ENCODE measurements at places on chromosomes 16 and 17.

DNA sequence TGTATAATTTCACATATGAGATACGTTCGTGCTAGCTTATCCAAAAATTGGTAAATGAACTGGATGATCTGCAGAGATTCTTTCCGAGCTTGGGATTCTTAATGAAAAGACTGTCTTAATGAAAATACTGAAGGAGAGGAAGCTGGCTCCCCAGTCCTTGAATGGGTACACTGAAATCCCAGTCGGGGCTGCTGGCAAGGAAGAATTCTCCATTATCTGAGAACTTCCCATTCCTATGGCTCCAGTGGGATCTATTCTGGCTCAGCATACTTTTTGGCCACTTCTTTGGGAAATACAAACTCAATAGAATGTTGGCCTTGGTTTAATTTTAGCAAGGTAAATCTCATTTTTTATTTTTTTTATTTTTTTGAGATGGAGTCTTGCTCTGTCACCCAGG is 23.7 kb upstream of the SLC35B1 start:
- DNase-seq: no peak

DNA sequence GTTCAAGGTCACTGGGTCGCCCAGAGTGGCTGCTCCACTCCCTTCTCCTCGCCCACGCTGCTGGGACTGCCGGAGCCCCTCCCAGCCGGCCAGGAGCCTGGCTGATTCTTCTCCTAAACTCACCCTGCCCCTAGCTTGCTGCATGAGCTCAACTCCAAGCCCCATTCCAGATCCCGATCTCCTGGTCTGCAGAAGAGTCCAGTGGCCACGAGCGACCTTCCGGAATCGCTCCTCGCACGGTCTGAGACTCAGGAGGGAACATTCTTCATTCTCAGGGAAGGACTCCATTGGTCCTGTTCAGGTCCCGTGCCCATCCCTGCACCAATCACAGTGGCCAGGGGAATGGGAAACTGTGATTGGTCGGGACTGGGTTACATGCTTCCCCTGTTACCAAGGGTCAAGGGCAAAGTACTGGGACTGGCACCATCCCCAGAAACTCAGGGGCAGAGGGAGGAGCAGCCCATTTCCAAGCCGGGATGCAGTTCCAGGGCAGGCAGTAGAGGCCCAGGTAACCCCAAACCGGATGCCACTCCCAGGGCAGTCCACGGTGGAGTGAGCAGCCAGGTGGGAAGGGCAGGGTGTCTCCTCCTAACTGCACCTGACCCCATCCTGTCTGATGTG is 24.5 kb upstream of the CIBAR2 start:
- peak; percentile 58 for DNase-seq

GRCh38 chr16:49504023-49504364 is 130.4 kb downstream of the C16orf78 start:
- DNase-seq: no peak

DNA sequence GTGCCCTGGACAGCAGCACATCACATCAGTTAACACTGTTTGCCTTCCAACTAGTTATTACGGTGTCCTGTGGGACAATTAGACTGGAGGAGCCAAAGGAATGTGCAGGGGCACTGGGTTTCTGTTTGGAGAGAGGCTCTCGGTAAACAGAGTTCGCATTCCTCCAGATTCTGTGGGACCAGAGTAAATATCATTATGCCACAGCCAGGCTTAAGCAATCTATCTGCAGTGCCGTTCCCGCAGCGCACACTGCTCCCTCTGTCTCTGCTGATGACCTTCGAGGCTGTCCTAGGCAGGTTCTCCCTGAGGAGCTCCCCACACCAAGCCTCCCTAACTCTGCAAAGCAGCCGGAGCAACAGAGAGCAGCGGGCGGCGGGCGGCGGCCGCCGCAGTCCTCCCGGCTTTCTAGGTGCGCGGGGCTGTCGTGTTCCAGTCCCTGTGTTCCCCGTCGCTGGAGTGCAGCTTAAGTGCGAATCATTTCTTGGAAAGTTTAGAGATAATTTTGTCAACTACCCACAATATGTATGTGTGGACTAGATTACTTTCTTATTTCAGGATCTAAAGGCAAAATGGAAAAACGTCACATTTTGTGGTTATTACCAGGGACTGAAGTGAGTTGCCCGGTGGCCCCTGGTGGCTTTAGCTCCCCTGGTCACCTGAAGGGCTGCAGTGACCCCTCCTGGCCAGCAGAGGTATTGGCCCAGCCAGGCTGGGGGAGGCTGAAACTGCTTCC is 43.3 kb downstream of the PGS1 start:
- DNase-seq: peak; percentile 61

DNA sequence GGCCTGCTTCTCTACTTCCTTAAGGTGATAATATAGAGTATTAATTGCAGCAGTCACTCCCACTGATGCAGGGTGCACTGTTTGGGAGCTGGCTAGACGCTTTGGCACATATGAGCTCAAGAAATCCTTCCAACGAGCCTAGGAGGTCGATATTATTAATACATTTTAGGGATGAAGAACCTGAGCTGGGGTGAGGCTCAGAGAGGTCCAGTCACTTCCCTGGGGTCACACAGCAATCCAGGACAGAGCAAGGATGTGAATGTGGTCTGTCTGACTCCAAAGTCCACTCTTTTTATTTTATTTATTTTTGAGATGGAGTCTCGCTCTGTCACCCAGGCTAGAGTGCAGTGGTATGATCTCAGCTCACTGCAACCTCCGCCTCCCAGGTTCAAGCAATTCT is 156.4 kb upstream of the CDC42EP4 start:
- DNase-seq: no peak

- DNase-seq: no peak
Measured at GRCh38 chr17:81302861-81303333, 7.8 kb upstream of the SLC38A10 start.

- no peak for DNase-seq
Measured at GRCh38 chr17:67829331-67829730, 4.0 kb downstream of the BPTF start.

DNA sequence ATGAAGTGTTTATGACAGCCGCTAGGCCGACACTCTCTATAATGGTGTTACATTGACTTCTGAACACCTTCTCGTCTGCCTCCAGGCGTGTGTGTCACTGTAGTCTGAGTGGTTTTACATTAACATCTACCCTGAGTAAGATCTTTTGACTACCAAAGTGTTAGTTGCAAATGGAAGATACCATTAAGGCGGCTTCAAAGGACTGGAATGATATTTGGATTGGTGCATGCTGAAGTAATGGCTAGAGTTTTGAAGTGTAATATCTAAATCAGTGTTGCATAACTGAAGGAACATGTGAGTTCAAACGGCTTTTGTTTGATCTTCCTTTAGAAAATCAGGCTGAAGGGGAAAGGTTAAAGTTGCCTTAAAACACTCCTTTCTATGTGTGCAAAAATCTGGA is 52.2 kb downstream of the BCAS3 start:
- no peak for DNase-seq

DNA sequence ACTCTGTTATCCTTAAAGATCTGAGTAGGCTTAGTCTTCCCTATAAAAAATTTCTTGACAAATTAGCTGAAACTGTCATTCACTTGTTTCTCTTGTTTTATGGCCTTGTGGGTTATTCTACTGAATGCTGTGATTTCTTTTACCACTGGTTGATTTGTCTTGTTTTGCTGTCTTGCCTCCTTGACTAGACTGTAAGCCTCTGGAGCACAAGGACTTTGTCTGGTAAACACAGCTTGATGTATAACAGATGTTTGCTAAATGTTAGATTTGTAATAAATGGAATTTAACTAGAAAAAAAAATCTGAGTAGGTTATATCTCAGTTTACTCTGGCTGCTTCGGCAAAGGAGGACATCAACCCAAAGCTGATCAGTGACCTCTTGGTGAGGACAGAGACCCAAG is 21.6 kb downstream of the VAC14 start:
- DNase-seq: no peak

DNA sequence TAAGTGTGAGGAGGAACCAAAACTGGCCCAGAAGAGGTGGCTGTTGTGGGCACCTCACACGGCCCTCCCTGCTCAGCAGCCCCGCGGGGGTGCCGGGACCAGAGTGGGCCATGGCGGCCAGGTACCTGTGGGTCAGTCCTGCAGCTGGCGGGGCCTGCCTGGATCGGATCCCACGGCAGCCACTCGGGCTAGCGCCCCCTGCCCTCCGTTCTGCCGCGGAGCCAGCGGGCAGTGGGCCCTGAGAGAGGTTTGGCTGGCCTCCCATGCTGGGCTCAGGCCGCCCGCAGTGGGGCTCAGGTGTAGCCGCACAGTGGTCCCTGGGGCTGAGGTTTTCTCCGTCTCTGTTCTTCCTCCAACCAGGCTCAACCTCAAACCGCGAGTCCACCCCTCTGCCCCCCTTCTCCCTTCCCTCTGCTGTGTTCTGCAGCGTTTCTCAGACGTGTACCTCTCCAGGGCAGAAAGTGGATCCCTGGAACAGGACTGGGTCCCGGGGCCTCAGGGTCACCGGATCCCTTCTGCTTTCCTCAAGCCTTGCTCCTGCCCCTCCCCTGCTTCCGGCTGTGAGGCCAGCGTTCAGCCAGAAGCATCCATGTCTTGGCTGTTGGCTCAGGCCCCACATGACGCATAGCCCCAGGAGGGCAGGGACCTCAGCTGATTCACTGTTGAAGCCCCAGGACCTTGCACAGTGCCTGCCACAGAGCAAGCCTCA is 28.6 kb upstream of the ITGA3 start:
- DNase-seq: peak; percentile 35

- DNase-seq: no peak
Measured at GRCh38 chr17:52297230-52298010, 138.9 kb upstream of the CA10 start.

GRCh38 chr16:58882292-58882691 is 148.2 kb upstream of the GOT2 start:
- DNase-seq: peak; percentile 70

GRCh38 chr16:53848277-53848942 is 144.5 kb downstream of the FTO start:
- no peak for DNase-seq

DNA sequence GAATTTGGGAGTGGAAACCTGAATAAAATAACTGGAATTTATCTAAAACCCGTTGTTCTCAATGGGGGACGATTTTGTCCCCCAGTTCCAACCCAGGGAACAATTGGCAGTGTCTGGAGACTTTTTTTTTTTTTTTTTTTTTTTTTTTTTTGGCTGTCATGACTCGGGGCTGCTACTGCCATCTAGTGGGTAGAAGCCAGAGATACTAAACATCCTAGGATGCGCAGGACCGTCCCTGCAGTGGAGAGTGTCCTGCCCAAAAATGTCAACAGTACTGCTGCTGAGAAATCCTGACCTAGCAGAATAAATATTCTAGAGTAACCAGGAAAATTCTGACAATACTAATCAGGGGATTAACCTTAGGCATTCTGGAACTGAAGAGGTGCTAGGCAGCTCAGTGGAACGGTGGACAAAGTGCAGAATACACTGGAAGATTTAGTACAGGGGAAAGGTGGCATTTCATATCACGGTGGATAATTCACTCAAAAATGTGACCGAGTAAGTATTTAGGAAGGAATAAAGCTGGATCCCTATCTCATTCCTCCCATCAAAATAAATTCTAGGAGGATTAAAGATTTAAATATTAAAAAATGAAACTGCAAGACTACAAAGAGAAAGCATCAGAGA is 107.6 kb downstream of the SPECC1 start:
- peak; percentile 46 for DNase-seq

DNA sequence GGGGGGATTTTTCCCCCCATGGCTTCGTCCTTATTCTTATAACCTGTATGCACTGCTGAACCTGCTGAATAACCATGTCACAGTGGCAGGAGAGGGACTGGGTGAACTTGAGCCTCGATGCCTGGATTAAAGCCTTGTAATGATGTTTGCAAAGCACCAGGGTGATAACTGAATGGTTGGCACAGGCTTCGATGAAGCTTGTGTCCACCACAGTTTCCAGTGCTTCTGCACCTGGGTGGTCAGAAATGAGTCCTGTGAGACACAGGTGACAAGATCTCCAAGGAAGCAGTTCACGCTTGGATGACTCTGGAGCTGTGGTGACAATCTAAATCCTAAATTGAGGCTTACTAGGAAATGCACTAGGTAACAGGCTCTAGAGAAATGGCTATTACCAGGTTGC is 729.3 kb downstream of the MAF start:
- no peak for DNase-seq

GRCh38 chr17:61415374-61416210 is 15.9 kb downstream of the TBX2 start:
- DNase-seq: no peak

GRCh38 chr17:49969134-49969759 is at the start of gene DLX4:
DLX4 (plus strand) TSS chr17:49969190; CDS start chr17:49969469, 279 bp downstream.
- DNase-seq: no peak

GRCh38 chr17:57553526-57553925 is 191.6 kb downstream of the CCDC182 start:
- DNase-seq: no peak

DNA sequence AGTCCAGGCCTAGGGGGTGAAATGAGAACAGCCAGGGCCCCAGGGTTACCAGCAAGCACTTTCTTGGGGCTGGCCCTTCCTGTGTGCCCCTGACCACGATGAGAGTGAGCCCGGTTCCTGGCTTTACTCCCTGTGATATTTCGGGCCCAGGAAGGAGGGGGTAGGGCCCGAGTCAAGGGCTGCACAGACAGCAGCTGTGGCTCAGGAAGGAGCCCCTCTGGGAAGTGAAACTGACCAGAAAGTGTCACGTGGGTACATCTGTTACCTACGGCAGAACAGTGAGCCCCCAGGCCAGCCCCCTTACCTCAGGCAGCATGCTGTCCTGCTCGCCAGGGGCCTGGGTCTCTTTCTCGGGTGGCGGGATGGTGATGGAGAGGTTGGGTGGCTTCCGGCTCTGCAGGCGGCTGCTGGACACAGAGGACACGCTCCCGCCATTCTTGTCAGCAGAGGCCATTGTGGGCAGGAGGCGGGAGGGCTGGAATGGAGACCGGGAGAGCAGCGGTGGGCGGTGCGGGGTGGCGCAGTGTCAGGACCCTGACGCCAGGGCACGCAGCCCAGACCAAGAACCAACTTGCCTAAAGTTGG is 13.8 kb downstream of the AANAT start:
- DNase-seq: no peak

- DNase-seq: peak; percentile 66
Measured at GRCh38 chr17:31052187-31052889, 42.4 kb upstream of the NF1 start.

DNA sequence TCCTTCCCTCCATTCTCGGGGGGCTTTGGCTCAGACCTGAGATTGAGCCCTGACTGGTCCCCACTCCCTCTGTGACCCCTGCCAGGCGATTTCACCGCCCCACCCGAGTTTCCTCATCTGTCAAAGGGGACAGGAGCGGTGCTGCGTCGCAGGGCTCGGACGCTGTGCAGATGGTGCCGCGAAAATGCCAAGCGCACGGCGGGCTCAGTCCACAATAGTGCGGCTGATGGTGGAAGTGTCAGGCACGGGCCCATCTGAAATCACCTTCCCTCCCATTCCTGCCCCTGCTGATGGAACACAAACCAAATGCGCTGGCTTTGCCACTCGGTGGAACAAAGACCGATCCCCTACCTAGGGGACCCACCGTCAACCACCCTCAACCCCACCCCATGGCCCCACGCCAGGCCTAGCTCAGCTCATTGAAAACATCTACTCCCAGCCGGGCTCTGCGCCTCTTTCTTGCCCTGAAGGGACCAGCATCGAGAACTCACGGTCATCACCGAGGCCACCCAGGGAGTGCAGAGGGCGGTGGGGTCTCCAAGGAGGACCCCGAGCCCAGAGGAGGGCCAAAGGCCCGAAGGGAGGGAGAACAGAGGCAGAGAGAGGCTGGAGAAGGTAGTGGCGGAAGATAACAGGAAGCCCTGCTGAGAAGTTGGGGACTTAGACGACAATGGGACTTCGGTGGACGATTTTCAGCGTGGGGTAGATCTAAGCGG is 1.4 kb downstream of the CARHSP1 start:
- DNase-seq: no peak

- DNase-seq: peak; percentile 12
Measured at GRCh38 chr17:47288531-47289116, 35.0 kb downstream of the ITGB3 start.
